Esophagus squamous epithelium (tissue), 5 donors: ENCODE measurements at places on chromosomes 2 and 18. TPM values are rescaled to one million over a fixed set of nuclear protein-coding genes. Genes with fewer than 3 reads are reported as not detected.

SLC14A1 gene
- total RNA-seq: 0.53 TPM

SLC35F6 gene
- total RNA-seq: 43.3 TPM

- no peaks in the 10 kb centered on the region for H3K36me3 ChIP-seq
- H3K27me3 ChIP-seq: no peaks in the 10 kb centered on the region
- H3K4me1 ChIP-seq: no peaks in the 10 kb centered on the region
- DNase-seq: no peak
- no peak overlapping the region for H3K27ac ChIP-seq
Measured at GRCh38 chr2:41283079-41283775, 764.6 kb upstream of the PKDCC start.

VWC2L gene
- total RNA-seq: not detected
